CD4-positive, alpha-beta memory T cell (primary cell): ENCODE measurements at places on chromosomes 5 and 9. TPM values are rescaled to one million over a fixed set of nuclear protein-coding genes. Genes with fewer than 3 reads are reported as not detected.

The CCL27 gene
- not detected for total RNA-seq

The NPR3 gene
- total RNA-seq: not detected

The S100Z gene
- 2.3 TPM for total RNA-seq

The LURAP1L gene
- not detected for total RNA-seq

The SPATA31A3 gene
- total RNA-seq: not detected

DNA sequence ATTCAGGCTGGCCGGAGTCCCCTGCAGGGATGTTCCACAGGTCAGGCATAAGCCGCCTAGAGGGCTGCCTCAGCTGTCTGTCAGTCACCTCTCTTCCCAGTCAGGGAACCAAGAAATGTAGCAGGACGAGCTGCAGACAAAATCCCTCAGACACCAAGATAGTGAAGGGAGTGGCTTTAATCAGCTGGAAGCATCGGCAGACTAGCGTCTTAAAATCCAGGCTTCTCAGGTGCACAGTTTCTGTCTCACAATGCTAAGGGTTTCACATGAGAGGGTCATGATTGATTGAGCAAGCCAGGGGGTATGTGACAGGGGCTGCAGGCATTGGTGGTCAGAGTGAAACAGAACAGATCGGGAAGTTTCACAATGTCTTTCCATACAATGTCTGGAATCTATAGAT lies 247.2 kb downstream of the CDH10 start:
- no peaks in the 10 kb centered on the region for H3K4me1 ChIP-seq
- H3K4me3 ChIP-seq: no peak overlapping the region
- no peaks in the 10 kb centered on the region for H3K27me3 ChIP-seq

- no peaks in the 10 kb centered on the region for H3K4me1 ChIP-seq
- no peaks in the 10 kb centered on the region for H3K27me3 ChIP-seq
- H3K27ac ChIP-seq: no peak overlapping the region
- H3K36me3 ChIP-seq: no peaks in the 10 kb centered on the region
- DNase-seq: no peak
- H3K4me3 ChIP-seq: no peak overlapping the region
These were observed 26.1 kb downstream of the NR5A1 start for GRCh38 chr9:124481115-124481514.

DNA sequence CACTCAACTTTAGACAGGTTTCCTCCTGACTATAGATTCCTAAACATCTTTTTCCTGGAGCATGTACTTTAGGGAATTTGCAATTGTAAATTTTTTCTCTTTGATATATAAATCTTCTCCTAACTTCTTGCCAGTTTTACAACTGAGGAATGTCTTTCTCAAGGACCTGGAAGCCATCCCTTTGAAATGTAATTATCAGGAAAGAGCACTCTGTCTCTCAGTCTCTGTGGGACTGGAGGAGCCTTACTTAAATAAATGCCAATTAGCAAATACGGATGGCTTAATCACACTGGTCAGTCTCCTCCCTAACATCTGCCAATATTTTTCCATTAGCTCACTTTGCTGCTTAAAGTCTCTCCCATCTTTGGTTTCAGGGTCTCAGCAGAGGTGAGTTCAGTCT lies 344.3 kb upstream of the ARRDC3 start:
- no peaks in the 10 kb centered on the region for H3K36me3 ChIP-seq
- H3K27me3 ChIP-seq: no peaks in the 10 kb centered on the region
- H3K4me1 ChIP-seq: no peaks in the 10 kb centered on the region
- no peak for DNase-seq
- no peak overlapping the region for H3K27ac ChIP-seq

DNA sequence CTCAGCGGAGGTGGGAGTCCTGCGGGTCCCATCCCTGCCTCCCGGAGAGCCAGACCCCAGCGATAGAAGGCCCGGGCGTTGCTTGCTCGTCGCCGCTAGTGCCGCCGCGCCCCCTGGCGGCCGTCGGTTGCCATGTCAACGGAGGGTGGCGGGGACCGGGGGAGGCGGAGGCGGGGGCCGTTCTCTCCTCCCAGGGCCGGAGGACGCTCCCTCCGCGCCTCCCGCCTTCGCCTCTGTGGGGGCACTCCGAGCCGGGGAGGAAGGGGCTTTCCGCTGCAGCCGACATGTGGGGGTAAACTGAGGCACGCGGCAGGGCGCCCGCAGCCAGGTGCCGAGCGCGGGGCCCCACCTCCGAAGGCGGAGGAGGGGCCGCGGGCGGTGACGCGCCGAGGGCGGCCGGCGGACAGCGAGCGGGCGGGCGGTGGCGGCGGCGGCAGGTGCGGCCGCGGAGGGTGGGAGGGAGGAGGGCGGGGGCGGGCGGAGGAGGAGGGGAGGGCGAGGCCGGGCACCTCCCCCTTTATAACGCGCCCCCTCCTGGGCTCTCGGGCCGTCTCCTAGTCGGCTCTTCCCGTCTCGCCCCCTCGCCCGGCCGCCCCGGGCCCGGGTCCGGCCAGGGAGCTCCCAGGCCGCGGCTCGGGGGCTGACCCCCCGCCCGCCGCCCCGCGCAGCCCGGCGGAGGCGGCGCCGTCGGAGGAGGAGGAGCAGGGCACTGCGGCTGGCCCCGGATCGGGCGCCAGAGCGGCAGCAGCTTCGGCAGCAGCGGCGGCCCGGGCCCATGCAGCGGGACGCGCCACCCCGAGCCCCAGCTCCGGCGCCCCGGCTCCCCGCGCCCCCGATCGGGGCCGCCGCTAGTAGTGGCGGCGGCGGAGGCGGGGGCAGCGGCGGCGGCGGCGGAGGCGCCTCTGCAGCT lies 556 bp upstream of the CDK9 start:
- H3K4me3 ChIP-seq: peak overlapping the region; percentile 61
- peaks cover 33% of the 10 kb centered on the region for H3K36me3 ChIP-seq
- no peaks in the 10 kb centered on the region for H3K27me3 ChIP-seq

GRCh38 chr9:35771534-35771933 lies 17.5 kb upstream of the MSMP start:
- DNase-seq: no peak
- peaks cover 3% of the 10 kb centered on the region for H3K4me1 ChIP-seq
- no peak overlapping the region for H3K4me3 ChIP-seq
- H3K27ac ChIP-seq: no peak overlapping the region

DNA sequence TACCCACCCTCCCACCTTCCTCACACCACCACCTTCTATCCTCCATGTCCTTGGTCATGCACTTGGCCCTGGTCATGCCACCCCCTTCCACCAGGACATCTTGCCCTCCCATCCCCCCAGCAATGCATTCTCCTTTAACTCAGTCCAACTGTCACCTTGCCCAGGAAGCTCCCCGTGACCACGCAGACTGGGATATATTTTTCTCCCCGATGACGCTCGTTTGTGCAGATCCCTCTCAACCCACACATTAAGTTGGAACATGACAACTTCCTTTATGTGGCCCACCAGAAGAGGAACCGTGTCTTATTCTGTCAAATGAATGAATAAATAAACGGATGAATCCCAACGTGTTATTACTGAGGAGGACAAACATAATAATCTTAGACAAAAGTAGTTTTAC lies 82.8 kb upstream of the TAS2R1 start:
- no peak overlapping the region for H3K4me3 ChIP-seq
- DNase-seq: no peak
- H3K4me1 ChIP-seq: no peaks in the 10 kb centered on the region
- no peak overlapping the region for H3K27ac ChIP-seq
- no peaks in the 10 kb centered on the region for H3K36me3 ChIP-seq
- no peaks in the 10 kb centered on the region for H3K27me3 ChIP-seq

- H3K36me3 ChIP-seq: no peaks in the 10 kb centered on the region
- H3K27me3 ChIP-seq: no peaks in the 10 kb centered on the region
- H3K4me1 ChIP-seq: no peaks in the 10 kb centered on the region
- H3K27ac ChIP-seq: no peak overlapping the region
- H3K4me3 ChIP-seq: no peak overlapping the region
These were observed 165.7 kb upstream of the GPR151 start for GRCh38 chr5:146681585-146682105.

DNA sequence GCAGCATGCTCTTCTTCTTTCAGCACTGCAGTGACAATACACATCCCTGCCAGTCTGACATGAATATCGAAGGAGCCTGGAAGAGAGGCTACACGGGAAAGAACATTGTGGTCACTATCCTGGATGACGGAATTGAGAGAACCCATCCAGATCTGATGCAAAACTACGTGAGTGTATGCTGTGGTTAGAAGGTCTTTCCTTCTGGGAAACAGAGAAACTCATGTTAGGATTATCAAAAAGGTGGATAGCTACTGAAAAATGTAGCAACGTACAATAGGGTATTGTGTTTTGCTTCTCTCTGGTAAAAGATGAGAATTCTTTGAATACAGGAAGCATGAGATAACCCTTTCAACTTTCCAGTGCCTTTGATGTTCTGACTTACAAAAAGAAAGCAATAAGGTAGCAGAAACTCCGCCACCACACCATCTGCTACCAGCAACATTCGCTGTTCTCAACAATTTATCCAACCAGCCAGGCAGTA lies 133.3 kb downstream of the PCSK5 start:
- peak overlapping the region; percentile 31 for H3K27ac ChIP-seq
- peaks cover 68% of the 10 kb centered on the region for H3K4me1 ChIP-seq
- peak overlapping the region; percentile 9 for H3K4me3 ChIP-seq
- no peaks in the 10 kb centered on the region for H3K36me3 ChIP-seq

GRCh38 chr5:119501671-119502179 lies 49.4 kb downstream of the HSD17B4 start:
- H3K36me3 ChIP-seq: no peaks in the 10 kb centered on the region
- H3K4me3 ChIP-seq: no peak overlapping the region
- no peaks in the 10 kb centered on the region for H3K4me1 ChIP-seq
- no peak for DNase-seq
- H3K27ac ChIP-seq: no peak overlapping the region

- DNase-seq: no peak
- no peaks in the 10 kb centered on the region for H3K27me3 ChIP-seq
- no peaks in the 10 kb centered on the region for H3K36me3 ChIP-seq
- H3K4me1 ChIP-seq: no peaks in the 10 kb centered on the region
- no peak overlapping the region for H3K4me3 ChIP-seq
These were observed 25.0 kb upstream of the CAST start for GRCh38 chr5:96637196-96637595.

- H3K36me3 ChIP-seq: no peaks in the 10 kb centered on the region
- DNase-seq: no peak
These were observed 77.6 kb upstream of the ADRA1B start for GRCh38 chr5:159838551-159839222.

DNA sequence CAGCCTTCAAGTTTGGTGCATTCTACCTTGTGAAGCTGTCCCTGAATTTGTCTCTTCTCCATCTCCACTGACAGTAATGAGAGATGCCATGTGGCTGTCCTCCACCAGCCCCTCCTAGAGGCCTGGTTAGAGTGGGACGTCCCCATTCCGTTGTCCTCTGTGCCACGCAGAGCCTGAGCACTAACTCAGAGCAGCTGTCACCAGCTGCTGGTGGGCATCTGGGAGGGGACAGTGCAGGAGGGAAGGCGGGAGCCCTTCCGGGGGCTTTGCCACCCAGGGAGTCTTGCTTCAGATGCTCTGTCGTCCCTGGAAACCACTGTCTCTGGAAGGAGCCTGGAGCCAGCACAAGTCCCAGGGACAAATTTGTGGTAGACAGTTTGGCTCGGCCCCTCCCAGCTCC lies 78.6 kb downstream of the PDZD2 start:
- no peaks in the 10 kb centered on the region for H3K36me3 ChIP-seq
- no peak for DNase-seq
- H3K4me3 ChIP-seq: no peak overlapping the region
